ENCODE measurements at places on chromosomes 5 and 9. TPM values are rescaled to one million over a fixed set of nuclear protein-coding genes. Genes with fewer than 3 reads are reported as not detected.

GRCh38 chr5:62457071-62457470, 44.5 kb downstream of the IPO11 start:
- DNase-seq = no peak

- no peak for DNase-seq
Observed at GRCh38 chr9:3750321-3750720, 224.5 kb upstream of the RFX3 start.

- DNase-seq = no peak
Observed at GRCh38 chr5:114952876-114953275, 216.8 kb downstream of the TRIM36 start.

- peak; percentile 74 for DNase-seq
Observed at GRCh38 chr9:16213781-16214515, 656.5 kb downstream of the BNC2 start.

DNA sequence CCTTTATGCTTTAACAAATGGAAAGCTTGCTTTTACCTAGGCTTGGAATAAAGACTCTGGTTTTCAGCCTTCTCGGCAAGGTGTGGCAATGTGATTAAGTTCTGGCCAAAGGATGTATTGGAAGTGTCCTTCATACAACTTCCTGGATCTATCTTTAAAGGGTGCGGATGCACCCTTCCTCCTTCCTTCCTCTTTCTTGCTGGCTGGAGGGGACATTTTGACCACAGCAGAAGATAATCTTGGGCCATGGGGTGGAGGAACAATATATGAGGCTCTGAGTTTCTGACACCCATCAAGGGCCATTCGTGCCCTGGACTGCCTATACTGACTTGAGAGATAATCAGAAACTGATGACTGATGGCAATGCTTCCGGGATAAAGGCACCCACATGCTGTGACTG, 145.7 kb downstream of the ACER2 start:
- DNase-seq = no peak

DNA sequence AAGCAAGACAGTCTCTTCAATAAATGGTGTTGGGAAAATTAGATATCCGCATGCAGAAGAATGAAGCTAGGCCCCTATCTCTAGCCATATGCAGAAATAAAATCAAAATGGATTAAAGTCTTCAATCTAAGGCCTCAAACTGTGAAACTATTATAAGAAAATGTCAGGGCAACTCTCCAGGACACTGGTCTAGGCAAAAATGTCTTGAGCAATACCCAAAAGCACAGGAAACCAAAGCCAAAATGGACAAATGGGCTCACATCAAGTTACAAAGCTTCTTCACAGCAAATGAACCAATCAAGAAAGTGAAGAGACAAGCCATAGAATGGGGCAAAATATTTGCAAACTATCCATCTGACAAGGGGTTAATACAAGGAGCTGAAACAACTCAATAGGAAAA, 338.8 kb downstream of the NNT start:
- DNase-seq = no peak

Gene C9
- 926 TPM for total RNA-seq

- DNase-seq = no peak
Observed at GRCh38 chr5:122077366-122078115, 518 bp downstream of the LOX start.

GRCh38 chr5:25550793-25551192, 906.0 kb upstream of the CDH10 start:
- DNase-seq = no peak

DNA sequence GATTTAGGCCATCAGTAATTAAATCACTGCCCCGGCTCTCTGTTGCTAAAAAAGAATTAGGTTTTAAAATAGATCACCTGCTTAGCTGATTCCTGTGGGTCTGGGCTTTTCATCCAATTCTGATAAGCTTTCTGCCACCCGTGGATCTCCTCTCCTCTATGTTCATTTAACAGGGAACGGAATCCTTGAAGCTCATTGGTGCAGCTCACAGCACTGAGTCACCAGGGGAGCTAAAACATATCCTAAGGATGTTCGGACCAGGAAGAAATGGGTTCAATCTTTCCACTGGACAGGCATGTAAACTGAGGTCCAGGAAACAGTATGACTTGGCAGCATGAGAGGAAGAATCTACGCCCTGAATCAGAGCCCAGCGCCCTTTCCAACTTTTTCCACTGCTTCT, 267.1 kb upstream of the GRIA1 start:
- no peak for DNase-seq

- no peak for DNase-seq
Observed at GRCh38 chr5:94181895-94182294, 436.5 kb downstream of the KIAA0825 start.

Gene SEPTIN8
- total RNA-seq = 11.9 TPM

Gene ZDHHC11
- total RNA-seq = 12.2 TPM

DNA sequence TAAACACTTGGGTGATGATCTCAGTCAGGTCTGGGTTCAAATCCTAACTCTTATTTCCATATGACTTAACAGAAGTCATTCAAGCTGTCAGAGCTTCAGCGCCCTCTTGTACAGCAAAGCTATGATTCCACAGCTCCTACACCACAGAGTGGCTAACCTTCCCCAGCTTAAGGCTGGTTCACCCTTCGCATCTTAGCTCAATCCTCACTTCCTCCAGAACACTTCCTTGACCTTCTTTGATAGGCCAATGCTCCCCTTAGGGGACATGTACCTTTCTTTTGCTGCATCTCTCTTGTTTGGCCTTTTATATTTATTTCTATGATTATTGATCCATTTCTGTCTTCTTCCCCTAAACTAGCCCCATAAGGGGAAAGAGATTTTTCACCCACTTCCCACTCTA, 57.0 kb downstream of the RASEF start:
- DNase-seq = no peak

Gene ITGA2
- total RNA-seq = 0.80 TPM

- no peak for DNase-seq
Observed at GRCh38 chr9:75142202-75142601, 53.9 kb downstream of the OSTF1 start.

GRCh38 chr5:39566891-39567290, 142.1 kb upstream of the DAB2 start:
- DNase-seq = no peak

Measured in right lobe of liver (tissue), 6 donors.